ENCODE measurements at places on chromosomes 3 and 15.

DNA sequence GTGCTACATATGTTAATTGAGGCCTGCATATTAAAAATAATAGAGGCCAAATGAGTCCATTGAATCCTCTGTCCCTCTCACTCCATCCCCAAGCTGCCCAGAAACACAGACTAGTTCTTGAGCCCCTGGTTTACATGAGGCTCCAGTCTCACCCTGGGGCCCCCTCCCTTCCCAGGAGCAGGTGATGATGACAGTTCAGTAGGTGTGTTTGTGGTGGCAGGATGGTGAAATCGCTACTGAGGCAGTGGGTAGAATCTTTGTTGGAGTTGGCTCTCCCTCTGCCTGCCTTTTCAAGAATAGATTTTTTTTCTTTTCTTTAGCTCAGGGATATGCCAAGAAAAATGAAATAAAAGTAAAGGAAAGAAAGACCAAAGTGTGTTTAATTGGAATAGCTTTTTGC, 288.7 kb downstream of the EPHB1 start:
- DNase-seq = no peak

DNA sequence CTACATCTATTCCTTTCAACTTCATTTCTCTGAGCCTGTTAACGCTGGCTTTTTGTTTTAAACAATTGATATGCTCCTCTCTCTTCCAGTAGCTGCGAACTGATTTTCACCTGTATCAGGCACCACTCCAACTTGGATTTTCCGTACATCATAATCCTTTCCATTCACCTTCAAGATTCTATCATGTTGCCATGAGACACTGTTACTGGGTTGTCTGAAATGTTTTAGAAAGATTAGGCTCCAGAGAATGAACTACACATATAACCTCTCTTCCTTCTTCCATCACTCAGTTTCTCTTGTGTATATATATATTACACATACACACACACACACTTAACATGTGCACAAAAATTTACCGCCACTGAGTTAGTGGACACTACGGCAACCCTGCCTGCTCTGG, at the start of gene USP50:
Gene USP50 (minus strand): TSS at position 101 of the 400 bp plus-strand sequence. CDS start 141 bp downstream, outside the sequence.
- no peak for DNase-seq

DNA sequence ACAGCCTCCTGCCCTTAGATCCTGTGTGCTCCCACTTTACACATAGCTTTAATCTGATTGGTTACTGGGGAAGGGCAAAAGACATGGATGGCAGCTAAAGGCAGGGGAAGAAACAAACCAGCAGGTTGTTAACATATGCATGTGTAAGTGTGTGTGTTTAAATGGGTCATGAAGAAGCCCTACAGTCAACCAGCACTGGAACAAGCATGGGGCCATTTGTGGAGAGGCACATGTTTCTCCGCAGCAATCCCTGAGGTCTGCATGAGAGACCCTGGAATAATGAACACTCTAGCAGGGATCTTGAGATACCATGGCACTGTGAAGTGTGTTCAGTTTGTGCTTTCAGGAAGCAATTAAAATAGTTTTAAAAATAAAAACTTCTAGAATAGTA, 6.0 kb downstream of the KLF13 start:
- DNase-seq = no peak

- no peak for DNase-seq
Measured at GRCh38 chr3:55466526-55466925, 20.6 kb downstream of the WNT5A start.

DNA sequence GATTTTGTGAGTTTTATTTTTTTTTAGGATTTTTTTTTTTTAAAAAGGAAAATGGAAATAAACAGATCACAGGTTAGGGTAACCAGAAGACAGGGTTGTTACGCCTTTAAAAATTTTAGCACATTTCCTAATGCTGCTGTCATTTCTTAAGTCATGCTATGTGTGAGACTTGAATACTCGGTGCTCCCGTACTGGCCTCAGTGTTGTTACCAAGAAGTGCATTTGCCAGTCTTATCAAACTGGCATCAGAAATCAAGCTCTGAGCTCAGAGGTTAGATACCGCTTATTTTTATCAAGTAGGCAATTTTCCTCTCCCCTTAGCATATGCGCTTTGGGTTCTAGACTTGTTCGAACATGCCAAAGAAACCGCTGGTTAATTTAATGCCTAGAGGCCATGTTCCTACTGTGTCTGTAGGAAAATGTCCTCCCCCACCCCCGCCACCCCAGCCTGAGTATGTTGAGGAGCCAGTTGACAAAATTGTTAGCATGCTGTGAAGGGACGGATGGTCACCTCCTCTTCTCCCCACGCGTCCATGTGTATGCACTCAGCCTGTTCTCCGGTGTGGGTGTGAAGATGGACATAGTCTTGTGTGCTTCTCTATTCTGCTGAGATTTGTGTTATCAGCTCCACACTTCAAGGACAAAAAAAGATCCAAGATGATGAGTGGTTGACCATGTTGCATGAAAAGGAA, 88.9 kb downstream of the ITPR1 start:
- no peak for DNase-seq

GRCh38 chr3:127525373-127525772, 65.2 kb downstream of the TPRA1 start:
- DNase-seq = no peak

- no peak for DNase-seq
Measured at GRCh38 chr3:114205541-114205940, 26.7 kb upstream of the DRD3 start.

GRCh38 chr3:187359798-187360486, 8.2 kb upstream of the RTP4 start:
- no peak for DNase-seq

DNA sequence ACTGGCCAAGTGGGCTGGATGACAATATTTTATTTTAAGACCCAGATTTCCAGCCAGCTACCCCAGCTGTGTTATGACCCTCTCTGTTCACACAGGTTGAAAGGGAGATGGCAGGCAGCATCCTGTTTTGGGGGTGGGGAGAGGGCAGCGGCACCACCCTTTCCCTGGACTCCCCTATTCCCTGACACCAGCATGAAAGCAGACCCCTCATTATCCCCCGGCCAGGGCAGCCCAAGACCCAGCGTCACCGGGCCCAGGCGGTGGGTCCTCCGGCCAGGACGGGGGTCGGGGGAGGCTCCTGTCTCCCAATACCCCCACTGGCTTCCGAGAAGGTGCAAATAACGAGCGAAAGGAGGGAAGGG, 127.6 kb upstream of the MEF2A start:
- DNase-seq = no peak

- DNase-seq = no peak
Measured at GRCh38 chr3:195466251-195466650, 23.4 kb upstream of the ACAP2 start.

DNA sequence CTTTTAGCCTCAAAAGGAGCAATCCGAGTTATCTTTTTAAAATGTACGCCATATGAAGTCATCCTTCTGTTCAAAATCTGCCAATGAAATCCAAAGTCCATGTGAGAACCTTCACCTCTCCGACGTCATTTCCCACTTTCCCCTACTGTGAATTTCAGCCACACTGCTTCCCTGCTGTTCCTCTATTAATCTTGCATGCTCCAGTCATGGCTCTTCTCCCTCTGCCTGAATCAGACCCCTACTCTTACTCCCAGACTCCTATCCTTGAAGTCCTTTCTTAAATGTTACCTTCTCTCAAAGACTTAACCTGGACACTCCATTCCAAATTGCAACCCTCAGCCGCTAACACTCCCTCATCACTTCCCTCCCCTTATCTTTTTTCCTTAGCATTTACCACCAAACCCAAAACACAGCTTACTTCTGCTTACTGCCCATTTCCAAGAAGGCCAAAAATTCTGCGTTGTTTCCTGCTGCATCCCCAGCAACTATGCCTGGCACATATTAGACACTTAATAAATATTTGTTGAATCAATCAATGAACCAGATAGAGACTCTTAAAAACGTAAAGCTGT, 1.2 kb downstream of the NKIRAS1 start:
- DNase-seq = no peak

GRCh38 chr3:57544181-57545125, at the start of gene DNAH12:
DNAH12 (minus strand) TSS chr3:57544344; CDS start chr3:57542870, 1,474 bp downstream.
- DNase-seq = peak; percentile 15

GRCh38 chr3:50600141-50600753, 11.3 kb downstream of the CISH start:
- DNase-seq = no peak

DNA sequence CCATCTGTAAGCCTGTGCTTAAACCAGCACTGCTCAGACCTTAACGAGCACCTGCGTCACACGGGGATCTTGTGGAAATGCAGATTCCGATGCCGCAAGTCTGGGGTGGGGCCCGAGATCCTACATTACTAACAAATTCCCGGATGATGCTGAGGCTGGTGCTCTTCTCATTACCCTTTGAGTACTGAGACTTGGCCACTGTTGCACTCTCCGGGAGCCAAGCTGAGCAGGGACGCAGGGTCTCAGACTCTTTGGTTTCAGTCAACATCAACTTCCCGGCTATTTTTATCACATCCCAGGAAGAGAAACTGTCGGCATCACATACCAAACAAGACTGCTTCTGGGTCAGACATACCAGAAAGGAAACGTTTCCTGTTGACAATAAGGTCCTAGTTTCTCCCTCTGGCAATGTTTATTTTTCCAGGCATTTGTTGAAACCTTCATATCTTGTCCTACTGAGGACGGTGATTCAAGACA, 276.6 kb downstream of the SHQ1 start:
- no peak for DNase-seq

- no peak for DNase-seq
Measured at GRCh38 chr15:75693501-75694240, 19.0 kb downstream of the CSPG4 start.

DNA sequence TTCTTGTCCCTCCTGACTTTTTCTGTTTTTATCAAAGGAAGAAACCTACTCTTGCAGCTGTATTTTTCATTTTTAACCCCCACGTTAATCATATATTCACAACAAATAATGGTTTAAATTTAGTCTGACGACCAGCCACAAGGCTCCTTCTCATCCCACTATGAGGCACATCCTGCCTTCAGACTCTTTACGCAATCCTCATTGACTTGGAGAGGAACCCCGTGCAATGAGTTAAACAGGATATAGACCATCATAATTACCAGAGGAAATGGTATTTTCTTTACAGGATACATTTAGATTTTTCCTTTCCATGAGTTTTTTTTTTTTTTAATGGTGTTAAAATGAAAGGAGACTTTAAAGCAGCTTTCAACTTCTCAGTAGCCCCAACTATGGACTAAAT, 68.5 kb downstream of the WWTR1 start:
- DNase-seq = no peak

GRCh38 chr3:23867838-23868237, 49.0 kb downstream of the NKIRAS1 start:
- no peak for DNase-seq
